ENCODE measurements at places on chromosomes 13 and 19.

DNA sequence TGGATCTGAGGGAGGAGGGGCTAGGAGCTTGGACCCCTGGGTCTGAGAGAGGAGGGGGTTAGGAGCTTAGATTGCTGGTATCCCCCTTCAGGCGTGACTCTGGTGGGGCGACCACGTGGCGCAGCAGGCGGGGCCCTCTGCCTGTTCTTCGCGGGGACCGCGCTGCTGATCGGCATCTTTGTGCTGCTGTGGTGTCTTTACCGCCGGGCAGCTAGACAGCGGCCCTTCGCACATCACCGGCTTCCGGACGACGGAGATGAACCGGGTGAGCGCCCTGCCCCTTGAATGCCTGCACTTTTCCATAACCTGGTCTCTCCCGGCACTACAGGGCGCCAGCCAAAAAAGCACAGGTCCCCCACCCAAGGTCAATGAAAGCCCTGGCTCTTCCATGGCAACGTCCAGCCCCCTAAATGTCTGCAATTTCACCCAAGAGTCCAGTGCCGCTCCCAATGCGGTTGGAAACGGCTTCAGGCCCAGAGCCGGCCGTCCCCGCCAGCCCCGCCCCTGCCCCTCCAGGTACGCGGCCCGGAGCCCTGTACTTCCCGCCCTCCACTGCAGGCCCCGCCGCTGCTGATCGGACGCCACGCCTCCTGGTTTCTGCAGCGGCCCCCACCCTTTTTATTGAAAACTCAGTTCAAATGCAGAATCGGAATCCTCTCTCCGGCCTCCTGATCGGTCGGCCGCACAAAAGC is 2.8 kb downstream of the GFY start:
- DNase-seq, result no peak

DNA sequence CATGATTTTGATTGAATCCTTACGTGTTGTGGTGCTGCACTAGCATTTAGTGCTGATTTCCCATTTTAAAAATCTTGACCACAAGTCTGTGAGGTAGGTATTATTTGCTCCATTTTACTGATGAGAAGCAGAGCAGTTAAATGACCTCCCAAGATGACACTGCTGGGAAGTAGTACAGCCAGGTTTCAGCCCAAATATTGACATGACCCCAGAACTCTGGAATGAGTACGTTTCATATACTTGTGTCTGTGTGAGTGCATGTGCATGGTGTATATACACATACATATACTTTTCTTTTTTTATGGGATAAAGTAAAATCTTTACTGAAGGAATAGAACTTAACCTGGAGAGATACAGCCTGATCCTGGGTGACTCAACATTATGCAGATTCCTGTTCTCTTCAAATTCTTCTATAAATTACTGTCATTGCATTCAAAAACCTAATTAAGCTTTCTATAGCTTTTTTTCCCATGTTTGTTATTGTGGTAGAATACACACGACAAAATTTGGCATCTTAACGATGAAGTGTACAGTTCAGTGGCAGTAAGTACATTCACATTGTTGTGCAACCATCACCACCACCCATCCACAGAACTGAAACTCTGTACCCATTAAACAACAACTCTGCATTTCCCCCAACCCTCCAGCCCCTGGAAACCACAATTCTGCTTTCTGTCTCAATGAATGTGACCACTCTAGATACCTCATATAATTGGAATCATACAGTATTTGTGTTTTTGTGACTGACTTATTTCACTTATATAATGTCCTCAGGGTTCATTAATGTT is 311.9 kb downstream of the MTUS2 start:
- no peak for DNase-seq

DNA sequence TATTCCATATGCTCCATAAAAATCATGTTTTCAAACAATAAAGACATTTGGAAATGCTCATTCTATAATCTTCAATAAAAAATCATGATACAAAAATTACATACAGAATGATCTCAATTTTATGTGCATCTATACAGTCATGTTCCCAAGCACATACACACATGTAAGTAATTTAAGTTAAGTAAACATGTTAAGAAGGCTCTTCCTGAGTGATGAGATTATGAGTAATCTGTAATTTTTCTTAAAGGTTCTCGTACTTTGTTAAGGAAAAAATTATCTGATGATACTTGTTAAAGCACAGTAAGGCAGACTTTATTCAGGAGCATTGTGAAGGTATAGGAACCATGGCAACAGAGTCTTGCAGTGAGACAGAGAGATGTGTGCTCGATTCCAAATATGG is 30.0 kb upstream of the DLEU7 start:
- no peak for DNase-seq

GRCh38 chr13:99496184-99497142 is 4.8 kb upstream of the TM9SF2 start:
- peak; percentile 88 for DNase-seq

GRCh38 chr19:13437919-13438618 is 68.2 kb downstream of the CACNA1A start:
- DNase-seq, result no peak

DNA sequence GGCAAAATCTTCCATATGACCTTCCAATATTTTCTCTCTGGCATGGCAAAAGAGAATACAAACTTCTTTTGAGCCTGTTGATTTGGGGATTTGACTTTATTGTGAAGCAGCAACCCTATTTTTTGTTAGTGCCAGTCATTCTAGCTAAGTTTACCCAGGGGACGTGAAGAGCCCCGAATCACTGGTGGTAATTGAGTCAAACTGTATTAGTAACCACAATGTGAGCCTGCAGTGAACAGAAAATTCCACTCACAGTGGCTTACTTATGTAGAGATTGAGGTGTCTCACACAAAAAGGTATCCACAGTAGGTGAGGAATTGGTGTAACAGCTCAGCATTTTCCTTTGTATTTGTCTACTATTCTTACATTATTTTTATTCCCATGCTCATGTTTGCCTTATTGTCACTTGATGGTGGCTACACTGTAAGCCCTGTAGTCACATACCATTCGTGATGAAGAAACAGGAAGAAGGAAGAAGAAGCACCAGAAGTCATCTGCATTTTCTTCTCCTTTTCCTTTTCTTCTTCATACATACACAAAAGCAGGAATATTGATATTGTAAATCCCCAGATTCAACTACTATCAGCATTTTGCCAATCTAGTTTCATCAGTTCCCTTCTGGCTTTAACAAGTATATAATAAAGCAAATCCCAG is 33.3 kb upstream of the MYCBP2 start:
- DNase-seq, result no peak

DNA sequence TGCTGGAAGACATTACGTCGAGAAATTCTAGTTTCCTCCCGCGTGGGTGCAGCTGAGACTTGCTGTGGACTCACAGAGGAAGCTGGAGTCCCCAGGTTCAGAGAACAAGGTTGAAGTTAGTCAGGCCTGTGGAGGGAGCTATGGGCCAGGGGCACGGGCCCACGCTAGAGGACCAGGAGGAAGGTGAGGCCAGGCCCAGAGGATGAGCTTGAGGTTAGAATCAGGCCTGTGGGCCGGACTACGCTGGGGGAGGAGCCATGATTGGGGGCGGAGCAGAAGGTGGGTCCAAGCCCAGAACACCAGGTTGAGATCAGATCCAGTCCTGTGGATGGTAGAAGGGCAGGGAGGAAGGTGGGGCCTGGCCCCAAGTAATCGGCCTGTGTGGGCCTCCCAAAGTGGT is 32.6 kb downstream of the ZNF846 start:
- DNase-seq, result no peak

- no peak for DNase-seq
These were observed 68.0 kb downstream of the KDM4B start for GRCh38 chr19:5036698-5037563.

DNA sequence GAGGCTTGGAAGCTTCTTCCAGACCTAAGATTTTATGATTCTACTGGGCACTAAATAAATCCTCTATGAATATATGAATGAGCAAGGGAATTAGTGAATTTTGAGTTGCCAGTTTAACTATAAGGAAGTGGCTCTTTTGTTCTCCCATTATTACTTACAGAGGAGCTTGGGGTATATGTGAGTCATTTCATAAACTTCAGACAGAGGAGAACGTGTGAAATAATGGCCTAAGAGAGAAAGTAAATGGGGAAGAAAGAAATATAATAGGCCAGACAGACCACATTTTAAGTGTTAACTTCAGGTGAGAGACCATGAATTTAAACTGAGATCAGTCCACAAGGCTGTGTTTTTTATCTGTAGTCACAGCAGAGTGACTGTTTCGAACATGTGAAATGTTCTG is 570.9 kb downstream of the GPC6 start:
- DNase-seq, result no peak

- DNase-seq, result no peak
These were observed 1494.7 kb downstream of the UQCRFS1 start for GRCh38 chr19:27718234-27718633.
